ENCODE measurements at places on chromosomes 5 and 9.

GRCh38 chr5:61184708-61185107, 22.4 kb upstream of the SMIM15 start:
- no peak for DNase-seq

- DNase-seq: no peak
Measured at GRCh38 chr5:125005266-125005665, 258.8 kb upstream of the ZNF608 start.

- DNase-seq: no peak
Measured at GRCh38 chr9:132287256-132287760, 67.5 kb downstream of the SETX start.

DNA sequence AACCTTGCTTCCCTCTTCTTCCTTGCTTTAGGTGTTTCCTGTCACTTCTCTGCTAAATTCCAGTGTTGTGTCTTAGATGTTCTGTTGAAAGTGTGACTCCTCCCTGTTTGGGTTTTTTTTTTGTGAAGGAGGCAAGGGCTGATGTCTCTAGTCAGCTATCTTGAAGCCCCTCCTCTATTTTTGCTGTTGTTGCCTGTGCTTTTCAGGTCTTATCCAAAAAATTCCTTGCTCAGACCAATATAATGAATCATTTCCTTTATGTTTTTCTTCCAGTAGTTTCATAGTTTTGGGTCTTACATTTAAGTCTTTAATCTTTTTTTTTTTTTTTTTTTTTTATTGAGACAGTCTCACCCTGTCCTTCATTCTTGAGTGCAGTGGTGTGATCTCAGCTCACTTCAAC, 22.3 kb downstream of the RIC1 start:
- no peak for DNase-seq

GRCh38 chr5:6784481-6784880, 71.2 kb downstream of the TENT4A start:
- no peak for DNase-seq

DNA sequence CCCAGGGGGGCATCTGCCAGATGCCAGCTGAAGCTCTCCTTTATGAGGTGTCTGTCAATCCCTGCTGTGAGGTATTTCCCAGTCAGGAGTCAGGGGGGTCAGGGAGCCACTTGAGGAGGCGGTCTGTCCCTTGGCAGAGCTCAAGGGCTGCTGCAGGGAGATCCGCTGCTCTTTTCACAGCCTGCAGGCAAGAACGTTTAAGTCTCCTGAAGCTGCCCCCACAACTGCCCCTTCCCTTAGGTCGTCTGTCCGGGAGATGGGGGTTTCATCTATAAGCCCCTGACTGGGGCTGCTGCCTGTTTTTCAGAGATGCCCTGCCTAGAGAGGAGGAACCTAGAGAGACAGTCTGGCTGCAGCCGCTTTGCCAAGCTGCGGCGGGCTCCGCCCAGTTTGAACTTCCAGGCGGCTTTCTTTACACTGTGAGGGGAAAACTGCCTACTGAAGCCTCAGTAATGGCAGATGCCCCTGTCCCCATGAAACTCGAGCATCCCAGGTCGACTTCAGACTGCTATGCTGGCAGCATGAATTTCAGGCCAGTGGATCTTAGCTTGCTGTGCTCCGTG, 148.3 kb downstream of the RPS23 start:
- no peak for DNase-seq

DNA sequence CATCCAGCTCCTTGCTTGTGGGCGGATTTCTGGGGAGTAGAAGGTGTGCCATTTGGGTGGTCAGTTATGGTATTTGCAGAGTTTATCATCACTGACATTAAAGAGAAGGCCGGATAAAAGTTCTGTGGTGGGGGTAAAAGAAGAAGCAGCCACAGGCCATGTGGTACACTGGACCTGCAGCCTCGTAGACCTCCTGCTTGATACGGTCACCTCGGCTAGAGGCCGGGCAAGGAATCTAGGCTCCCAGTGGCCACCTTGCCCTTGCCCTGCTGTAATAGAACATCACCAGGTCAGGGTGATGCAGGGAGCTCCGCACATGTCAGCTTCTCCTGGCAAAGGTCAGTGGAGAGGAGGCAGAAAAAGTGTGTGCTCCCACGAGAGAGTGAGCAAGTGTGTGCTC, 376.1 kb upstream of the IRX4 start:
- DNase-seq: no peak

GRCh38 chr5:359301-359897, 37.9 kb downstream of the AHRR start:
- no peak for DNase-seq

GRCh38 chr5:16889972-16890519, 46.0 kb downstream of the MYO10 start:
- DNase-seq: no peak

DNA sequence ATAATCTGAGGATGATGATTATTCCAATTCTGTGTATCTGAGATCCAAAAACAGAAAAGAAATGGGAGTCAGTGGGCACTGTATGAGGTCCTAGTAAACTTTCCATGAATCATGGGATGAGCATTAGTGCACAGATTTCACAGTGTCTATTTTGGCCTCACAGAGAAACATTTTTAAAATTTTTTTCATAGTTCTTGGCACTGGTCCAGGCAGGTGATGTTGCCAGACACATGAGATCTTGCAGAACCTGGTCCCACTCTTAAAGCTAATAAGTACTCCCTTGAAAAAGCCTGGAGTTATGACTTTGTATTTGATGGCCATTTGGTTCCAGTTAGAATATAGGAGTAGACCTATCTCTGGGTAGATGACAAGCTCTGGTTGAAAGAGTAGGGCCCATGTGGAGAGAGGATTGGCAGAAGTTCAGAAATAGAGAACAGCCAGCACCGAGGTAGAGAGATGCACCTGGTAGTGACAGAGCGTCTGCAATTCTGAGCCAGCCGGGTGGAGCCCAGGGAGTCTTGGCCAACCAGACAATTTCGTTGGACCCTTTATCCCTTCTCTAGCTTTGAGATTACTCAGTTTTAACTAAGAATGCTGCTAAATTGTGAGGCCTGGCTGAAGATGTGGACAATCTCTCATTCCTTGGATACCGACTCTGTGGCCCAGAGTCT, 6.3 kb upstream of the TNFSF15 start:
- DNase-seq: no peak

DNA sequence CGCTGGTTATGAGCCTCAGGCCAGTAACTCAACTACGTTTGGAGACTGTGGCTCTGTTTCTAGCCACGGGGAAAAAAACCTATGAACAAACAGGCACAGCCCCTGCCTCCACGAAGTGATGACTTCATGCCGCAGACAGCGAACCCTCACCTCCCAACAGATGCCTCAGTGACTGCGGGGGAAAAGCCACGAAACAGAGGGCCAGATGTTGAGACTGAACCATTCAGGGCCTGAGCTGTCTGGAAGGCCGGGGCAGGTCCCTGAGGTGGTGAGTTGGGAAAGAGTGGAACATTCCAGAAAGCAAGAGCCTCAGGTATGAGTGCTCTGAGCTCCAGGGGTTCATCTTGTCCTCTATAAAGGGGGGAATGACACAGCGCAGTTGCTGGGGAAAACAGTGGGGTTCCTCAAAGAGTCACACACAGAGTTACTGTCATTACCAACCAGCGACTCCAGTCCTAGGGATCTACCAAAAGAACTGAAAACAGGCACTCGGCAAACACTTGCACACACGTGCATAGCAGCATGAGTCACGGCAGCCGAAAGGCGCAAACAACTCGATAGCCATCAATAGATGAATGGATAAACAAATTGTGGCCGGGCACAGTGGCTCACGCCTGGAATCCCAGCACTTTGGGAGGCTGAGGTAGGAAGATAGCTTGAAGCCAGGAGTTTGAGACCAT, 15.3 kb downstream of the PLPP7 start:
- DNase-seq: peak; percentile 7

DNA sequence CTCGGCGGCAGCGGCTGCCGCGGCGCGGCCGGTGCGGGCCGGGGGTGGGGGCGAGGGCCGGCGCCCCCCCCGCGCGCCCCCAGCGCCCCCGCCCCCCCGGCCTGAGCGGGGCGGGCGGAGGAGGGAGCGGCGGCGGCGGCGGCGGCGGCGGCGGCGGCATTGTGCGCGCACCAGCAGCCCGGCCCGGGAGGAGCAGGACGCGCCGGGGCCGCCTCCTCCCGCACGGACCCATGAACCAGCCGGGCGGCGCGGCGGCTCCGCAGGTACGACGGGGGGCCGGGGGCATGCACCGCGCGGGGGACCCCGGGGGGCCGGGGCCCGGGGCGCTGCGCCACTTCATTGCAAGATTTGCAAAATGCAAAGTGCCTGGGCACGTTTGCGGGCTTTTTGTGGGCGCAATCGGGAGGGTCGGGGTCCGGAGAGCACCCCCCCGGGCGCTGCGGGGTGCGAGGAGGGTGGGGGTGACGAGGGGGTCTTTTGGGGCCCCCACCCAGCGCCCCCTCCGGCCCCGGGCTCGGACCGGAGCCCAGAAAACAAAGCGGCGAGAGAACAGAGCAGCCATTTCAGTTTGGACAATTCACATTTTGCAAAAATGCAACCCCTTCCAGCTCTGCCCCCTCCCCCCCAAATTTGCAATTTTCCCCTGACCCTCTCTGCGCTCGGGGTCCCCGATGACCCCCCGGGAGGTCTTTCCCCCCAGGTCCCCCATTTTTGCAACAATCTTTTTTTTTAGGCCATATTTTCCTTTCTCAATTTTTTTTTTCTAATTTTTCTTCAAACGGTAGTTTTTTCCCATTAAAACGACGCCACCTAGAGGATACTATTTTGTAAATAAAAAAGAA, at the start of gene ZNF618:
Gene ZNF618, plus strand, starts transcription at position 159 of the 842 bp plus-strand sequence. Its CDS starts 72 bp downstream, at position 231.
- DNase-seq: no peak

DNA sequence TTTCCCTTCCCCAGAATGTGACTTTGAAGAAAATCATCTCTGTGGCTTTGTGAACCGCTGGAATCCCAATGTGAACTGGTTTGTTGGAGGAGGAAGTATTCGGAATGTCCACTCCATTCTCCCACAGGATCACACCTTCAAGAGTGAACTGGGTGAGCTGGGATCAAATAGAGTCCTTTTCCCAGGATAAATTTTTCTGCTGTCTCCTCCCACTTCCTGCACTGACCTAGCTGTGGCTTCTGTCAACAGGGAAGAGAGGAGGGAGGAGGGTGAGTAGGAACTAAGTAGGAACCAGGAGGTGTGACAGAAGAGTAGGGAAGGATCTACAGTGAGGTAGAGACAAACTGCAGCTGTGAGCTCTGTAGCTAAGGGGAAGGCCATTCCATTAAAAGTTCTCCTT, 69.3 kb downstream of the MAMDC2 start:
- DNase-seq: peak; percentile 28

DNA sequence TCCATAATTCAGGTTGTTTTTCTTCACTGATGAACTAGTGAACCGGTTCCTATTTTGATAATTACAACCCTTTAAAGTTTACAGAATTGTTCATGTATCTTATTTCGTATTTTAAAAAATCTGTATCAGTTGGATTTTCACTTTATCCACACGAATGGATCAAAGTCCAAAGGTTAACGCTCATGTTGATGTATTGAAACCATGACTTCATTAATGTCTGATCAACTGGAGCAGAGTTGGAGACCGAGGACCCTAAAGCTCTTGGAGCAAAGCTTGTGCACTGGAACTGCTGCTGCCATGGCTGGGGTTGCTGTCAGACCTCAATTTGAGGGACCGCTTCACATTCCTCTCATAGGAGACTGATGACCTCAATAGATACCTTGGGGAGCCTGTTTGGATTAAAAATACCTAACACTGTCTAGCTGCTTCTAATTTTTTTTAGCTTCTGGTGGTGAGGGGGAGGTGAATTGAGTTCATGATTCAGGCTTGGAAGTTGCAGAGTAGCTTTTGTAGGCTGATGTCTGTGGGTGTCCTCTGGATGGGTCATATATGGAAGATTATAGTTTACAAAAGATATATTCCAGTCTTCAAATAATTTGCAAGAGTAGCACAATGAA, 45.1 kb downstream of the KIAA1958 start:
- no peak for DNase-seq

DNA sequence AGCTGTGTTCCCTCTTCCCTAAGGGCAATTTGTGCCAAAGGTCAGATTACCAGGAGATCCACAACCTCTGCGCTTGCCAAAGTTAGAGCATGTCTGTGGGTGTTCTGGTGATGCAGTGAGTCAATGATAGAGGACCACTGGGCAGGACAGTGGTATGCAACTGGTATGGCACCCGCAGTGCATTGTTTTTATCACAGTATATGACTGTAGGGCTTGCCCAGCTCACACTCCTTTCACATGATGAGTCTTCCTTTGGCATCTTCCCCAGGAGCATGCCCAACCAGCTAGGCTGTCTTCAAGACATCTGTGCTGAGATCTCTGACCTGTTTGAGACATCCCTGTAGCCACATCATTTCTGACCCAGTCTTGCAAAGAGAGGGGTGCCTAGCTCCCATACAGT, 1650.0 kb upstream of the CDH6 start:
- no peak for DNase-seq

DNA sequence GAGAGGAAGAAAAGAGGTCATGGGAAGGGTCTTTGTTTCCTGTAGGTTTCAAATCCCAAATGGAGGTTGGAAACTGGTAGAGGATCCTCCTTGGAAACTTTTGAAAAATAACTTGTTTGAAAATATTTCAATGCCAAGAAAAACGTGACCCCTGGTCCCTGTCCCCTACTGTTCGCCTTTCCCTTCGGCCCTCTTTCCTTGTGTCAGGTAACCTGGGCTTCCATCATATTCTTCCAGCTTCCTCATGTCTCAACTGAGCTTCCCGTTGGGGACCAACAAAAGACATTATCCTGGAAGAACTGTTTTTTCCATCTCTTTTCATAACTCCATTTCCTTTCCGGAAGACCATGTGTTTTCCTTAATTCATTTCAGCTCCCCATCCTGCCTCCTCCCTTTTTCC, 266.8 kb upstream of the ANKRD55 start:
- DNase-seq: no peak

- no peak for DNase-seq
Measured at GRCh38 chr9:37952731-37953130, 48.8 kb upstream of the SLC25A51 start.

GRCh38 chr9:14961372-14962068, 51.3 kb upstream of the FREM1 start:
- DNase-seq: no peak

GRCh38 chr5:777756-778161, 6.8 kb downstream of the ZDHHC11B start:
- DNase-seq: no peak

DNA sequence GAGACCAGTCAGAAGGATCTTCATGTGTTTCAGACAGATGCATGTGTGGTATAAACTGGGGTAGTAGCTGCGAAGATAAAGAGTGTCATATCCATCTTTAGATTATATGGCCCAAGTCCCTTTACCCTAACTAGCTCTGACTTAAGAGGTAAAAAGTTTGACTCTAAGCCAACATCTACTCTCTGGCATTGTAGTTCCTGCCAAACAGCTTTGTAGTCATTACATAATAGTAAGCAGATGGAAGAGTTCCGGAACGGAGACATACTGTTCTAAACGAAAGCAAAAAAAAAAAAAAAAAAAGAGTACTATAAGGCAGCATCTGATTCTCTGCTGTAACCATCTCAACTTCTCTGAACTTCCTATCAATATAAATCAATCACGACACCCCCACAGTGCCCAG, 48.8 kb downstream of the CEMIP2 start:
- no peak for DNase-seq
